NCI-H187 (cell line): ENCODE measurements at places on chromosomes 11 and 22.

DNA sequence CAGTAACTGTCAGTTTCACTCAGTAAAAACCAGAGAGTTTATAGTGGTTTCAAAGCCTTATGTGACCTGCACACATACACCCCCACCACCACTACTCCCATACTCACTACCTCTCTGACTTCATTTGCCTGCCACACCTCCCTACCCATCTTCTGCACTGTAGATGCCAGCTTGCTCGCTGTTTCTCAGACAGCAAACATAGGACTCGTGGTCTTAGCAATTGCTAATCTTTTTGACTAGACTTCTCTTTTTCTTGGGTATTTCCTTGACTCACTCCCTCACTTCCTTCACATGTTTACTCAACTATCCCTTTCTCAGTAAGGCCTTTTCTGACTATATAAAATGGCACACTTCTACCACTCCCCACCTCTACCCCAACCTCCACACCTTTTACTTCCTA, 27.8 kb downstream of the CEP295 start:
- no peak for DNase-seq

DNA sequence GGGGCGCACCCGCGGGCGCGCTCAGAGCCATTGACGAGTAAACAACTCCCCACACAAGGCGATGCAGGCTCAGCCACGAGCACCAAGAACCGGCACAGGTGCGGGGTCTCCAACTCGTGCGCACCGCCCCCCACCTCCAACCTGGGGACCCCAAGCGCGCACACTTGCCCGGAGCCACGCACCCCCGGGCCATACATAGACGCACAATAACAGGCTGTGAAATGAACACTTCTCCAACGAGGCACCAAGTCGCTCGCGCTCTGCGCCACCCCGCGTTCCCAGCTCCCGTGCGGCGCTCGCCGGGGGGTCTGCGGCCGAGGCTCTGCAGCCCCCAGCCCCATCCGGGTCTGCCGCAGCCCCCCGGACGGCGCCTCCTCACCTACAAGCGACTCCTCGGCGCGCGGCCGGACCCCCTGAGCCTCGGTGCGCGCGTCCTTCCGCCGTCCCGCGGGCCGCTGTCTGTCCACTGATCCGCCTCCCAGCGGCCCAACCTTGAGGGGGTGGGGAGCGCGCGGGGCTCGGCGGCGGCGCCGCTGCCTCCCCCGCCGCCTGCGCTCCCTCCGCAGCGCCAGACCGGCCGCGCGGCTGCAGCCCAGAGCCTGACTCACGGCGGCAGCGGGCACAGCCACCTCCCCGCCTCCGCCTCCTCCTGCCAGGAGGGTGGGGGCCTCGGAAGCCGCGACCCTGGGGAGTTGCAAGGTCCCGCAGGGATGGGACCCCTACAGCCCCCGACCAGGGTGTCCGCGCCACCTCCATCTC, 1.6 kb downstream of the IFITM10 start:
- DNase-seq = no peak

DNA sequence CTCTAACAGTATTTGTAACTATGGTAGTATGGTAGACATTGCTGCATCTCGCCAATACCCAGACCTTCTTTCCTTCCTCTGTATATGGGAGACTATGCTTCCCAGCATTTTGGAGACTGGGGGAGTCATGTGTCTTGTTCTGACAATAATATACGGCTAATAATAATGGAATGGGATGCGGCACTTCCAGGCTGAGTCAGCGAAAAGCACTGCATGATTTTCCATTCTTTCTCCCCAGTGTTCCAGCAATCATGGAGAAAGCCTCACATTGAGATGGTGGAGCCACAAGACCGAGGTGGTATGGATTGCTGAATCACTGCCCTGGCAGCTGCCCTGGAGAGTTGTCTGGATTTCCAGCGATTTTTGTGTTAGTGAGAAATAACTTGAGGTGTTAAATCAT, 77.1 kb upstream of the FIBIN start:
- DNase-seq = no peak

- no peak for DNase-seq
These were observed 32.3 kb downstream of the LINC01488 start for GRCh38 chr11:69513663-69514224.

DNA sequence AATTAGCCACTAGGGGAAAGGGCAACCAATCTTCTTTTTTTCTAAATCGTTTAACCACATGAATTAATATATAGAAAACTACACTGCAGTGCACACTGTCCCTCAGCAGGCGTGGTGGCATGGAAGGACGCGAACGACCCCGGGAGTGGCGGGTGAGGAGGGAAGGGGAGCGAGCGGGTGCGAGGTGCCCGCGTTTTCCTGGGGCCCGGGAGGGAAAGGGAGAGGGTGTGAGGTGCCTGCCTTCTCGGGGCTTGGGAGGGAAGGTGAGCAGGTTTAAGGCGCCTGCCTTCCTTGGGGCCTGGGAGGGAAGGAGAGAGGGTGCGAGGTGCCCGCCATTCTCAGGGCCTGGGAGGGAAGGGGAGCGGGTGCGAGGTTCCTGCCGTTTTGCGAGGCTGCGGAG, 765 bp downstream of the GAB4 start:
- no peak for DNase-seq

DNA sequence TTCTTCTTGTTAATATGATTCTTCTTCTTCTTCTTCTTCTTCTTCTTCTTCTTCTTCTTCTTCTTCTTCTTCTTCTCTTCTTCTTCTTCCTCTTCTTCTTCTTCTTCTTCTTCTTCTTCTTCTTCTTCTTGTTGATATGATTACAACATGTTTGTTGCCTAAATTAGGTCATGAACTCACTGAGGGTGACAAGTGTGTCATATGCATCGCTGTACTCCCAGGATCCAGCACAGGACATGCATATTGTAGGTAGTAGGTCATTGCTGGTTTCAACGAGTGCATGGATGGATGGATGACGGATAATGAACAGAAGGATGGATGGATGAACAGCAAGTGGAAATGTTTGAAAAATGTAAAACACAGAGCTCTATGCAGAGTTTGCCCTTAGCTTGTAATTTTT, 14.9 kb upstream of the PVALB start:
- DNase-seq = no peak

DNA sequence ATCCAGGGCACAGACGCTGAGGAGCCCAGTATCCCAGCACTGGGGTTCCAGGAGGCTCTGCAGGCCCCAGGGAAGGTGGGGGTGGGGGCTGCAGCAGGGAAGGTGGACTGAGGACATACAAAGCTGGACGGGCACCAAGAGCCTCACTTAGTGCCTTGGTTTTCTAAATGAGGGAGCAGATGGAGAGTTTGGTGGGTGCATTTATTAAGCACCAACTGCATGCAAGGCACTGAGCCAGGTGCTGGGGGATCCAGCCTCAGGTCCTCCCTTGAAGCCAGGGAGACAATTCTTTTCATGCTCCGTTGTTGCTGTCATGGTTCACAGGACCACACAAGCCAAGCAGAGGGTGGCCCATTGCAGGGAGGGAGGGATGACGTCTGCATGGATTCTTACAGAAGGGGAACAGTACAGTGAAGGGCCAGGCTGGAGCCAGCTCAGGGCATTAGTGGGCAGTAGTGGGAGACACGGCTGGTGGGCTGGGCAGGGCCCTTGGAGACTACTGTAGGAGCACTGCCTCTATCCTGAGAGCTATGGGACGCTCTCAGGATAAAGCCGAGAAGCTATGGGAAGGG, 65.0 kb downstream of the MACROD1 start:
- no peak for DNase-seq

- DNase-seq = no peak
These were observed 192.7 kb downstream of the BUD13 start for GRCh38 chr11:116579857-116580727.

- DNase-seq = no peak
These were observed 41.0 kb downstream of the TMPRSS5 start for GRCh38 chr11:113664981-113665710.

- DNase-seq = no peak
These were observed 74.4 kb downstream of the PANX1 start for GRCh38 chr11:94203070-94203469.

- DNase-seq = no peak
These were observed 6.7 kb upstream of the ADAMTS15 start for GRCh38 chr11:130441719-130442118.

DNA sequence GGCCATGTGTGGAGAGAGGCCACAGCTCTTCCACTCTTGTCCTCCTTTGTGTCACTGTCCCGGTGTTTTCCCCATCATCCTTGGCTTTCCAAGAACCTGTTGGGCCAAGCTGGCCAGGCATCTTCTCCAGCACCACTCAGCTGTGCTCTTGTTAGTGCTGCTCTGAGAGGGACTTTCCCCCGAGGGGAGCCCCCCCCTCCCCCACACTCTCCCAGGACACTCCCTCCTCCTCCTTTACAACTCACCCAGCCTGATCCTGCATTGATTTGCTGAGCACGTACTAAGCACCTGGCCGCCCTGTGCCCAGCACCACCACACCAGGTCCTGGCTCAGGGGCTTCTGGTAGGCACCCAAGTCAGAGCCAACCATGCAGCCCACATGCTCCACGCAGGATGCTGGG, 13.2 kb downstream of the TP53AIP1 start:
- DNase-seq = no peak

GRCh38 chr11:45212566-45213315, 66.3 kb downstream of the PRDM11 start:
- no peak for DNase-seq

DNA sequence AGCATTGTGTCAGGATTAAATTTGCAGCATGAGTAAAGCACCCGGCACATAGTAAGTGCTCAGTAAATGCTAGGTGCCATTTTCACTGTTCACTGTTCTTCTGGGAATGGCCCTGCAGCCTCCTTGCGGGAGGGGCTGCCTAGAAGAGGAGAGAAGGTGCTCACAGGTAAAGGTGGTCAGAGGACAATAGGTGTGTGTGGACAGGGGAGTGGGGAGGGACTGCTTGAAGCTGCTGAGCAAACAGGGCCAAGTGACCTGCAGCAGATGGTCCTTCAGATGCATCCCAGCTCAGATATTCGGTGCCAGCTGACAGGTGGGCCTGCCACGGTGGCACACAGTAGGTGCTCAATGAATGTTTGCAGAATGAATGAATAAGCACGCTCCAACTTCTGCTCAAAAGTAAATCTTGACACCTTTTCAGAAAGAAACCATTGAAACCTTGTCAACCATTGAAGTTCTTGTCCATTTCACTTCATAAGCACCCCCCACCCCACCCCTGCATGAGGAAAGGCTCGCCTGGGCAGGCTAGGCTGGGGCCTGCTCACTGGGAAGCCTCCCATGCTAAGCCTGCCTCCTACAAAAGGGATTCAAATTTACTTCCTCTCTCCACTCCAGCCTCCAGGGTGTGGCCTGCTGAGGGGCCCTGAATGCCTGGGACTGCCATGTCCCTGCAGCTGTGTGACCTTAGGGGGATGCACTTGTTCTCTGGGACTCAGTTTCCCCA, 1.6 kb downstream of the KIAA0930 start:
- DNase-seq = no peak

- no peak for DNase-seq
These were observed 43.2 kb upstream of the ACCSL start for GRCh38 chr11:44004452-44005062.

DNA sequence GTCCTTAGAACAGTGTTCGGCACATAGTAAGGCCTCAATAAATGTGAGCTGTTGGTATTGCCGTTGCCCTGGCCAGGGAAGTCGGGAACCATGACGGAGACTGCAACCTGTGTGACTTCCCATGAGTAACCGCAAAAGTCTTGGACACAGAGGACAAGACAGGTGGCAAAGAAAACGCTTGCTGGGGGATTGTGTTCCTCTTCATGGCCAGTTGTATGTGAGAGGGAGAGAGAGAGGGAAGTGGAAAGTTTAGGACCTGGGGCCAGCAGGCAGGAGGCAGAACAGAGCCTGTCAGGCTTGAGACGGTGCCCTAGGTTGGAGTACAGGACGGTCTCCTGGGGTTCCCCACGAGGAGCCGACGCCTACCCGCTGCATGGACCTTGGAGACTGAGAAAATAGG, 90.2 kb downstream of the CEP164 start:
- DNase-seq = no peak

DNA sequence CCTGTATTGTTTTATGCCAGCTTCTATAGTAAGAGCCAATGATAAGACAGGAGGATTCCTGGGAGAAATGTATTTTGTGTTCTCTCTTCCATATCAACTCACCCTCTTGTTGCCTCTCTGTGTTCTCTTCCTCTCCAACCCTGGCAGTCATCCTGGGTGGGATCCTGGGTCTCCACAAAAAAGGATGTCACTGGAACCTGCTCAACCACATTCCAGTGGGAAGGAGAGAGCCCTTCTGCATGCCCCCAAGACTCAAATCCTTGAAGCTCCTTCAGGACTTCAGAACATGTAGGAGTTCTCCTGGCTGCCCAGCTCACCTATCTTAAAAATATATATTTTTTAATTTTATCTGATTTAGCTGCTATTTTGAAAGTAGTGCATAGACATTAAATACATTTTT, 26.1 kb downstream of the APOL6 start:
- no peak for DNase-seq
